ENCODE measurements at places on chromosomes 7 and 10.

- no peak for DNase-seq
These were observed 74.1 kb upstream of the GRB10 start for GRCh38 chr7:50856806-50857205.

DNA sequence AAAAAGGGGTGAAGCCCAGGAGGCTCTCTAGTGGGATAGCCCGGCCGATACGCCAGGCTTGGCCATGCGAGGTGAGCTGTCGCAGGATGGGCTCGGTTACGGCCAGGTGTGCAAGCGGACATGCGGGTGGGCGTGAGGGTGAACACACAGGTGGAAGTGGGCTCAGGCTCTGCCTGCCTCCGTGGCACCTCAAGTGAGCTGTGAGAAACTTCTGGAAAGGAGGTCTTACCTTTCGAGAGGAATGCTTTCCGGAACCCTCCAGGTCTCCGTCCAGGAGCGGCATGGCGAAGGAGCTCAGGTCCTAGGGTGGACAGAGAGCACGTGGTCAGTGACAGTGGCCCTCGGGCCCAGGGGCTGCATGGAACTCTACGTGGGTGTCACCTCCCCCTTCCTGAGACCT lies 90.7 kb downstream of the PRKAG2 start:
- no peak for DNase-seq

- no peak for DNase-seq
These were observed 94.0 kb downstream of the SFMBT2 start for GRCh38 chr10:7316839-7317238.

DNA sequence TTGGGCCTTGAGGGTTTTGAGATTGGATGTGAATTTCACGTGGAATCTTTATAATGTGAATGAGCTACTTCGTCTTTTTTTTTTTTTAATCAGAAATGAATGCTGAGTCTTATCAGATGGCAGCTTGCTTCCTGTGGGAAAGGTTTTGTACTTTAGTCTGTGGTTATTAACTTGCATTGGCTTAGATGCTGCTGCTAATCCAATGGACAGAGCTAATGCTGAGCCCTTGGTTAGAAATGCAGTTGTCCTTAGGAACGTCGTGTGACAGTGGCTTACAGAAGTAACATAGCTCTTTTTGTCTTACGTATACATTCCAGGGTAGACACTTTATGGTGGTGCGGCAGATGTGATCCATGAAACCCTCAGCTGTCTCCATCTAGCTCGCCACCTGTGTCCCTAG lies 32.8 kb downstream of the ADCY1 start:
- no peak for DNase-seq

DNA sequence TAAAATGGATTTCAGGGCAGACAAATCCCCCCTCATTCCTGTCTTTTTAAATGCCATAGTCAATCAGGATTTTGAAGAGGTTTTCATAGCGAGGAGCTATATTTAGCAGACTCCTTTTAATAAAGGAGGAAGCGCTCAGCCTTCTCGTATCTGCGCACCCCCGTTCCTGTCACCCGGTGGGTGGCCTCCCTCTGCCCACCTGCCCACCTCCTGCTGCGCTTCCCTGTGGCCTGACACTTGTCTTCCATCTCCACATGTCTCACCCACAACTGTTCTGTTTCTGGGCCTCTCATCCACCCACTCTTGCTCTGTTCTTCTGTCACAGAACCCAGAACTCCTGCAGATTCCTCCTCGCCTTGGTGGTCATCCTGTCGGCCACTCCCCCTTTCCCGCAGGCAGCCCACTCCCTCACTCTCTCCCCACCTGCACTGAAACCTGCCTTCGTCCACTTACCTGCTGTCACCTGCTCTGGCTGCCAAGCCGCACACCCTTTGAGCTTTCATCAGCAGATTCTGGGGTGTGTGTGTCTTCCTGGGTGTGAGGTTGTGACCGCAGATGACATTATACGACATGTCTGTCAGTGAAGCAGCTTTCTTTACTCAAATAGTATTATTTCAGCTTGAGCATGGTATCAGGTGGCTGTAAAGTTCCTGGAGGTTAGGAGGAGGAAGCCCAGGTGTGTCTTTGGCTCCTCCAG lies 163.5 kb upstream of the AGK start:
- no peak for DNase-seq

DNA sequence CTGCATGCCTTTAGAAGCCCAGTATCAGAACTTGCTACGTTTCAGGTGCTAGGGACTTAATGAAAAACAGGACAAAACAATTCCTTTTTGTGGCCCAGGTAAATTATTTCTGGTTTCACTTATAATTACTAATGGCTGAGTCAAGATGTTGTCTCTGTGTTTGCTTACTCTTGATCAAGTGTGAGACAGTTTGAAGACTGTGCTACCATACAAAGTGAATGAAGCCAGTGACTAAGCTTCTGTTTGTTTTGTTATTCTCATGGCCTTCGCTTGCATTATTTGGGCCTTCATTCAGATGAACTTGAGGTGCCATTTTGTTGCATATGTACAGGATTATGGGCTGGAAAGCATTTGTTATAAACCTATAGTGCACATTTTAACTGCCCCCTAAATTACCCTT lies 17.9 kb downstream of the SMNDC1 start:
- no peak for DNase-seq

DNA sequence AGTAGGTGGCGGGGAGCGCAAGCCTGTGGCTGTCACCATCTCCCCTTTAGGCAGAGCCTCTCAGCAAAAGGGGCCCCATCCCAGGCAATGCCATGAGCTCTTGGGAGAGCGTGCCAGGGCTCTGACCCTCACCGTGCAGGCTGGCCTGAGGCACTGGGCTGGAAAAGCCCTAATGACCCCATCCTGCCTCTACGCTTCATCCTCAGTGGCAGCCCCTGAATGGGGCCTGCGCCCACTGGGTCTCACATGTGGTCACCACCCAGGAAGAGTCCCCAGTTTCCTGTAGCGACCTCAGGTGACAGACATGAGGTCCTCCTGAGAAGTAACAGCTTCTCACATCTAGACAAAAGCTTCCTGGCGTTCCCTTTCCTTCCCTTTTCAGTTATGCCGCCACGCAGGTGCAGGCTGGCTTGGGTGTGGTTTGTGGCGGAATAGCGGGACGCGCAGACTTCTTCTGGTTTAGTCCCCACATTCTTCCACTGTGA lies 59.2 kb downstream of the CLEC2L start:
- no peak for DNase-seq

- no peak for DNase-seq
These were observed 50.2 kb downstream of the CXCL12 start for GRCh38 chr10:44334621-44335184.

- no peak for DNase-seq
These were observed 67.1 kb downstream of the WDFY4 start for GRCh38 chr10:48751730-48752129.

GRCh38 chr10:46218921-46219320 lies 67.9 kb upstream of the ANTXRL start:
- DNase-seq = no peak

GRCh38 chr7:4014346-4015050 lies 667.6 kb upstream of the FOXK1 start:
- DNase-seq = no peak

DNA sequence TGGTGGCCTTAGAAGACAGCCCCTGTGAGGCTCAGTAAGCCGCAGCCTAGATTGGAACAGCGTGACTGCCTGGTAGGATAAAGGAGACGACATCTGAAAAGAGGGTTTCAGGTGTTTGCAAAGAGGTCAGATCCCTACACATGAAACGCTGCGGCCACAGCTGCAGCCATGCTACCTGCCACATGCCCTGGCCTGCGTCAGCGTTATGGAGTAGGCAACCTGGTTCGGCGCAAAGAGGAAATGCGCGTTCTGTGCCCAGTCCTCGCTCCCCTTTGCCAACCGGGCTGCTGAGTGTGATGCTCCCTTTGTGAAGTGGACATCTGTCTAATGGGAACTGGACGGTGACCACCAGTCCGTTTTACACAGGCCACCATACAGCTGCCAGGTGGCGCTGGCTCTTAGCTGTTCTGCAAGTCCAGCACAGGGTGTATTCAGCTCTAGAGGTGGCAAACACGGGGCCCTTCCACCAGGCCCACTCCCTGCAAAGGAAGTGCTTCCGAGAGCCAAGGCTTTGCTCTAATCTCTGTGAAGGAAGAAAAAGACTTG lies 160.3 kb downstream of the CELF2 start:
- DNase-seq = peak; percentile 74

GRCh38 chr7:35430547-35431153 lies 176.8 kb upstream of the TBX20 start:
- DNase-seq = peak; percentile 38

DNA sequence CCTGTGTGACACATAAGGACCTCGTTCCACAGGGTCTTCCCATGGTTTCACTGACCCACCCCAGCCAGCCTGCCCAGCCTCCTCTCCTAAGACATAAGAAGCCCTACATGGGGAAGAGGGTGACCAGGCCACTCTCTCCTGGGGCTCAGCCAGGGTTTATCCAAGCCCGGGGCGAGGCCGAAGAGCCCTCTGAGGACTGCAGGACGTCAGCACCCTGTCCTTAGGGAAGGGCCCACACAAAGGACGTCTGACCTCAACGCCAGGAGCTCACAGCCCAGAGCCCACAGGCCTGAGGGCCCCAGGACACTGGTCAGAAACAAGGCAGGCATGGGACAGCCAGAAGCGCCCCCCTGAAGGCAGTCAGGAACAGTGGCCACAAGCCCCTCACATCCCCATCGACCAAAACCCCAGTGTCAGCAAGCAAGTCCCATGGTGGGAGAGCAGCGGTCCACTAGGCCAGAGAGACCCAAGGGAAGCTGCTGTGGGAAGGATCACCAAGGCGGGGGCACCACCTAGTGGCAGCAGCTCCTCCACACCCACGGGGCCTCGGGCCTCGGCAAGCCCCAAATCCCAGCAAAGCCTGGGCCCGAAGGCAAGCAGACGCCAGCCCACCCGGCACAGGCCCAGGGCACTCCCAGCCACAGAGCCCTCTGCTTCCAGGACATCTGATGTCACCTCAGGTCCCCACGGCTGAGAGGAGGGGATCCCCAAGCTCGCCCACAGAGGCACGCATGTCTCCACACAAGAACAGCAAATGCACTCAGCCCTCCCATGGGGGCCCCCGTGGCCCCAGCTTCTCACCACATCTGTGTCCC lies 23.4 kb downstream of the MAD1L1 start:
- DNase-seq = peak; percentile 40

- DNase-seq = peak; percentile 52
These were observed 177.6 kb upstream of the NAMPT start for GRCh38 chr7:106462365-106462859.

DNA sequence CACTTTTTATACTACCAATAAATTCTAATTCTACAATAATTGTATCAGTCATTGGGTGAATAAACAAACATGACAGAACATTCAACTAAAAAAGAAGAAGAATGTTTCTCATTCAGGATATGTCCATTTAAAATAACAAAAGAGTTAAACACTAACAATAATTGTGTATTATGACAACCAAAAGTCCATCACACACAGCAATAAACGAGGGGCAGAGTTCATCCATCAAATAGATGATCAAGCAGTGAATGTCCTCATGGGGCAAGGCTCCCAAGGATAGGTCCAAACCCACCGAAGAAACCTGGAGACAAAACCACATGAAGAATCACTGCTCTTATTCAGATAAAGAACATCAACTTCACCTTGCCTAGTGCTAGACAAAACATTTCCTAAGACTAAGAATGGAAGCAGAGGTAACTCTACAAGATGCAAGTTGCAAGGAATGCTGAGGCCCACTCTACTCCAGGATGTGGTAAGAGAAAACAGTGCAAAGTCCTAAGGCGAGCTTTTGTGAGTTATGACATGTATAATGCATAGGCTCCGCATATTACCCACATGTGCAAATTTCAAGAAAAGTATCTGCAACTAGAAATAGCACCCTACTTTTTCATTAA lies 115.1 kb downstream of the PARD3 start:
- DNase-seq = no peak

DNA sequence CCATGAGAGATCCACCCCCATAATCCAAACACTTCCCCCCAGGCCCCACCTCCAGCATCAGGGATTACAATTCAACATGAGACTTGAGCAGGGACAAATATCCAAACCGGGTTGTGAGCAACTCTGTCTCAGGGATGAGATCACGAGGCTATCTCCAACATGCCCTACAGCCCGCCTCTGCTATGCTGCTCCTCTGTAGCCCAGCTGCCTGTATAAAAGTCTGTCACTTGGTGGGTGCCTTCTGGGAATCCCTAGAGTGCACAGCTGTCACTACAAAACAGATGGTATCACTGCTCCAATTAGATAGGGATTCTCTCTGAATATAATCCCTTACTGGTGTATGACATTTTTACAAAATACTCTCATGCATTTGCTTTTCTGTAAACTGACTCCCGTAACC lies 114.9 kb upstream of the NANOS1 start:
- no peak for DNase-seq

GRCh38 chr10:135132-135600 lies at the start of gene ZMYND11:
Gene ZMYND11, plus strand, starts transcription at chr10:135455. Its CDS starts 44,558 bp downstream, at chr10:180013.
- peak; percentile 71 for DNase-seq

DNA sequence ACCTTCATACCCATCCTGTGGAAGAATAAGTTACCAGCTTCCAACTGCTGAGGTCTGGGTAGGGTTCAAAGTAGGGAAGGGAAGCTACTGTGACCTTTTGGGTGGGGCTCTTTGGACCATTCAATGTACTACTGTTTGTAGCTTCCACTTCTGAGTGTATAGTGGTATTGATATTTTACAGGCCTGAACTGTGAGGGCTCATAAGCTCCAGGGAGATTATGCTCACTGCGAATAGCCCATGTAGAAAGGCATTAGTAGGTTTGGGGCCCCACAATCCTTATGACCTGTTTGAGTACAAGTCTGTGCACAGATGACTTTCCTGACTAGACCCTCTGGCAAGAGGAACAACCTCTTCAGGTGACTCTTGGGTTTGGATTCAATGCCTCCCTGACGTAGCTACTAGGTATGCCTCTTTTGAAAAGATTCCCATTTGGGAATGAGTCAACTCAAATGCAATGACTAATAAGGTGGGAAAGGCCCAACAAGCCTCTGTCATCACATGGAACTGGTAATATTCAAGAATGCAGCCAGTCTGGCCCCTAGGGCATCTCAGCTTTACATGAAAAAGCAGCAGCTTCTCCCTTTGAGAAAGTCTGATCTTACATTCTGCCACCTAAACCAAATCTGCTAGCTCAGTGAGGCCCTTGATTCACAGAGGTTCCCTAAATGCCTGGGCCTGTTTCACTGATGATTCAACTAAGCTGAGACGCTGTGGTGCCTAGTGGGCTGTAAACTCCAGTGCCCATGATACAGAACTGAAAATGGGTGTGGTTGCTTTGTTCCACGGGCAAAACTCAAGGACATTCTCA lies 79.8 kb downstream of the ABI1 start:
- DNase-seq = peak; percentile 44

- DNase-seq = no peak
These were observed 16.2 kb upstream of the CRHR2 start for GRCh38 chr7:30698481-30698880.

DNA sequence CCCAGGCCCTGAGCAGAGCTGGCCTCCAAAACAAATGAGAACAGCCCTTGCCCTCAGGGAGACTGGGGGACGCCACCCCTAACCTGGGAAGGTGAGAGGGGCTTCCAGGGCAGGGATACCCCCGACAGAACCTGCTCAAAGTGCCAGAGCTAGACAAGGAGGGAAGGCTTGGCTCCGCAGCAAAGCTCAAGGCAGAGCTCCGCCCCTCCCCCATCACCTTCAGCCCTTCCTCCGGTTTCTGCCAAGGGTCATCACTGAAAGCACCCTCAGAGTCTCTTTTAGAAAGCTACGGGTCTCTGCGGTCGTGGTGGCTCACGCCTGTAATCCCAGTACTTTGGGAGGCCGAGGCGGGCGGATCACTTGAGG lies 73.4 kb upstream of the CUX1 start:
- no peak for DNase-seq

- DNase-seq = no peak
These were observed 5.4 kb upstream of the NUB1 start for GRCh38 chr7:151336027-151336708.

- DNase-seq = no peak
These were observed 4.4 kb upstream of the FAM107B start for GRCh38 chr10:14779001-14779651.

Data from activated CD4-positive, alpha-beta T cell treated with anti-CD3 and anti-CD28 coated beads, Interleukin-10, Interleukin-2, amounts not matched to agents 100 ng/mL and 50 ng/mL, durations not matched to agents 16 hours and 8 hours (primary cell).